Activated T-cell treated with anti-CD3 and anti-CD28 coated beads, Interleukin-2, amount 50 U/mL, for 24 hours (primary cell): ENCODE measurements at places on chromosomes 4 and X.

- DNase-seq, result peak; percentile 27
These were observed 2.1 kb downstream of the ASMTL start for GRCh38 chrX:1450361-1451161.

DNA sequence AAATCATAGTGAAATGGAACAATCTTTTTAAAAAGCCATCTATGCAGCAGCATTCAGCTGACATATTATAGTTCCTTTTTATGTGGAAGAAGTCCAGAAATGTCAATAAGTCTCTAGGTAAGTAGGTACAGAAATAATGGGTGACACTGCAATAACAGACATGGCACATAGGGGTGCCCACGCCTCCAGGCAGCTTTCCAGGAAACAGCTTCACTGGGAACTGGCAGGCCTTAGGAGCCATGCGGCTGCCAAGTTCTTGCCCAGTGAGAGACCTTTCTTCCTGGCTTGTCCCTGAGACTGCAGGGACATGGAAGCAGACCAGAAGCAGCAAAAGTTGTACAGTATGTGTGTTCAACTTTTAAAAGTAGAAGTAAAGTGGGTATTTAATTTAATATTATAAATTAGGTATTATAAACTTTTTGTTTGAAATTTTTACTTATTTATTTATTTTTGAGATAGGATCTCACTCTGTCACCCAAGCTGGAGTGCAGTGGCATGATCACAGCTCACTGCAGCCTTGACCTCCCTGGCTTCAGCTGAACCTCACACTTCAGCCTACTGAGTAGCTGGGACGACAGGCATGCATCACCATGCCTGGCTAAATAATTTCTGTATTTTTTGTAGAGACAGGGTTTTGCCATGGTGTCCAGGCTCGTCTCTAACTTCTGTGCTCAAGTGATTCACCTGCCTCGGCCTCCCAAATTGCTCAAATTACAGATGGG lies 12.1 kb upstream of the ETNPPL start:
- no peak for DNase-seq

DNA sequence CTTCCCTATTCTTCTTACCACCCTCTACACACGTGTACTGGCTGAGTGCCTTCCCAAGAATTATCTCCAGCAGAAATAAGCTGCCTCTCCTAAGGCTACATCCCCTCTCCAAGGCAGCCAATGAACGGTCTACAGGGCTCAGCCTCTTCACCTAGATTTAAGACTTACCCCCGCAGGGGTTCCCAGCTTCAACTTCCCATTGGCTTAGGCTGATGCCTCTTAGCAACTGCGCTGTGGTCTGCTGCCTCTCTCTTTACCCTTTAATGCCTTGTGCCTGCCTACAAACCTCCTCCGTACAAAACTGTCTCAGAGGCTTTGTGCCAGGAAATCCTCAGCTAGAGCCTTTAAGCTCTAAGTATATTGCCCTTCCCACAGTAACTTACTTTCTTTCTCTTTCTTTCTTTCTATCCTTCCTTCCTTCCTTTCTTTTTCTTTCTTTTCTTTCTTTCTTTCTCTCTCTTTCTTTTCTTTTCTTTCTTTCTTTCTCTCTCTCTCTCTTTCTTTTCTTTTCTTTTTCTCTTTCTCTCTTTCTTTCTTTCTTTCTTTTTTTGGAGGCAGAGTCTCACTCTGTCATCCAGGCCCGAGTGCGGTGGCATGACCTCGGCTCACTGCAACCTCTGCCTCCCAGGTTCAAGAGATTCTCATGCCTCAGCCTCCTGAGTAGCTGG lies 15.1 kb upstream of the PIGA start:
- no peak for DNase-seq

DNA sequence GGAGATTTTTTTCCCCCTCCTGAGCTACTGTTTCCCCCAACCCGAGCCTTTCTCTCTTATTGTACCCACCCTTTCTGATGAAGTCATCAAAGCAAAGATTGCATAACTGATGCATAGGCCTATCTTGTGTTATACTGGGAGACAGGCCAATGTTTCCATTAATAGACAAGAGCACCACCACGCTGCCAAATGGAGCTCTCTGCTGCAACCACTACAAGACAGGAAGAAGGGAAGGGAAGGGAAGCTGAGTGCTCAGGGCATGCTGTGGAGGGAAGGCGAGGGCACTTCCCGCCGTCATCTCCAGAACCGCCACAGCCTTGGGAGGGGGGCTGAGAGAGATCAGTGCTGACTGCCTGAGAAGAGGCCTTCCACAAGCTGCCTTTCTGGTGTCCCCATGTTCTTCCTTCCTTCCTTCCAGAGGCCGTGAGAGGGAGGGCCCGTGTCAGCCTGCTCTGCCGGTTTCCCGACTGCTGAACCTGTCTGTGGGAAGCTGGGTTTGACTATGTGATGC lies 75.0 kb downstream of the MGST2 start:
- DNase-seq, result no peak
